ENCODE measurements at places on chromosomes 11 and 22.
A peak's percentile ranks its signal among the peaks of the same experiment; 100 is the strongest.

- no peak for DNase-seq
- H3K4me1 ChIP-seq: peaks cover 3% of the 10 kb centered on the region
- H3K36me3 ChIP-seq: no peaks in the 10 kb centered on the region
- H3K4me3 ChIP-seq: no peak overlapping the region
- no peaks in the 10 kb centered on the region for H3K27me3 ChIP-seq
- H3K27ac ChIP-seq: no peak overlapping the region
Observed at GRCh38 chr11:45446998-45447397, 160.9 kb upstream of the SYT13 start.

- no peak for DNase-seq
- no peak overlapping the region for H3K4me3 ChIP-seq
- H3K4me1 ChIP-seq: no peaks in the 10 kb centered on the region
- H3K27ac ChIP-seq: no peak overlapping the region
Observed at GRCh38 chr11:23079382-23079813, 219.1 kb upstream of the CCDC179 start.

DNA sequence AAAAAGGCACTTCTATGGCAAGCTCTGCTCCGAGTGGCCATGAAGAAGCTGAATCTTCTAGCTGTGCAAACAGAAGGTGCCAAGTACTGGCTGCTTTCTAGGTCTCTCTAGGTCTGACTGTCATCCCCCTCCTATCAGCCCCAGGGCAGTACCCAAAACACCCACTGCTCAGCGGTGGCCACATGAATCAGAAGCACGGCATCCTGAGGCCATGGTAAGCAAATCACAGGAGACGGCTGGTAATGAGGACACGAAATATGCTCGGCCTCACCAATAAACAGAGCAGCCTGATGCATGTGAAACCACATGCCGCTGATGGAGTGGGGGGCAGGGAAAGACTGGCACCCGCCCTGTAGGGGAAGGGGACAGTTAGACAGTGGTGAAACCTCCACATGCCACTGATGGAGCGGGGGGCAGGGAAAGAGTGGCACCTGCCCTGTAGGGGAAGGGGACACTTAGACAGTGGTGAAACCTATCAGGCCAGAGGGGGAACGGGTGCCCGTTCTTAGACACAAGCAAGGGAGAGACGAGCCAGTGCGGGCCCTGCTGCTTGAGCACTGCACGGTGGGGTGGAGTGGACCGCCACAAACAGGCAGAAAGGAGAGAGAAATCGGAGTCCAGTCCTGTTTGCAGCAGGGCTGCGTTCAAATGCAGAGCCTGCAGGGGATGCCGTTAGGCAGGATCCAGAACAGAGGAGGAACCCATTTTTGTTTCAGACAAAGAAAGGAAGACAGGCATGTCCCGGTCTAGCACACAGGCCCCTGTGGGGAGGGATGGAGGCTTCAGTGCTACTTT lies 29.9 kb upstream of the MOB2 start:
- no peak overlapping the region for H3K27ac ChIP-seq
- H3K4me1 ChIP-seq: peaks cover 60% of the 10 kb centered on the region
- no peaks in the 10 kb centered on the region for H3K27me3 ChIP-seq
- no peak overlapping the region for H3K4me3 ChIP-seq

DNA sequence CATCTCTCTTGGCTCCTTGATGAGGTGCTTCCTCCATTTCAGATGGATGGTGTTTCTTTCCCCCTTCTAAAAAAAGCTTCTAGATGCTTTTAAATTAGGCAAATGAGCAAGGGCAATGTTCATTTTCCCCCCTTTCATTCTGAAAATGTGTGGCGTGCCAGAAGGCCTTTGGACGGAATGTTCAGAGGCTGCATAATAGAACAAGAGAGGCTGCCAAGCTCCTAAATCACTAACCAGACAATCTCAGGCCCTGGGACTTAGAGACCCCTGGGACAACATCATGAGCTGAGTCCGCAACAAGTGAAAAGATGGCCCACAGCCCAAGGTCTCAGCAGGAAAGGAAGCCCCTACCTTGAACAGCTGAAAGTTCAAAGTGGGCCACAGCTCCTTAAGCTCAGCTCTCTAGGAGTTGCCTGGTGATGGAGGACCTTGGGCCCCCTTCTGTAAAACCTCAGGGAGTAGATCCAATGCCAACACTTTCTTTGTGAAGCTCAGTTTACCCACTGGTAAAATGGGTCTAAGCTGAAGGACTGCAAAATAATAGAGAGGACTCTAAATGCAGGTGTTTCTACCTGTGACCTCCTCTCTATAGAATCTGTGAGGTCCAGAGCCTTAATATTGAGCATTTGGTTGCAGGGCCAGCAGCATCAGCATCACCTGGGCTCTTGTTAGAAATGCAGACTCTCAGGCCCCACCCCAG lies 144.0 kb downstream of the FBXO7 start:
- no peaks in the 10 kb centered on the region for H3K27me3 ChIP-seq
- H3K4me1 ChIP-seq: peaks cover 52% of the 10 kb centered on the region
- no peak overlapping the region for H3K4me3 ChIP-seq
- peak overlapping the region; percentile 8 for H3K27ac ChIP-seq
- H3K36me3 ChIP-seq: no peaks in the 10 kb centered on the region
- DNase-seq: no peak

DNA sequence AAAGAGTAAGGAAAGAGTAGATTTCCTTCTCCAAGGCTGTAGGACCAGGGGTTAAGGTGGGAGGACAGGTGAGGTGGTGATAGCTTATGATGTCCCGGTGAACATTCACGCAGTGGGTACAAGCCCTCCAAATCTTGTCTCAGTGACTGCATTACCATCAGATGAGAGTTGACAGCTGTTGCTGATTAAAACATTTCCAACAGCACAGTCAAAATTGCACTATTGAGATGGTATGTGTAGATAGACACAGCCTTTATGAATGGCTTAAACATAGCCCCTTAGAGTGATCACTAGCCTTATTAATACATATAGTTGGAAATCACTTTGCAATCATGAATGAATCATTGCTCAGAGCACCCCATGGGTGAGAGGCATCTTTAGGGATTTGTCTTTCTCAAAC lies 7.3 kb downstream of the NELL1 start:
- H3K36me3 ChIP-seq: no peaks in the 10 kb centered on the region
- DNase-seq: no peak
- no peaks in the 10 kb centered on the region for H3K4me1 ChIP-seq
- peaks cover 5% of the 10 kb centered on the region for H3K27me3 ChIP-seq

DNA sequence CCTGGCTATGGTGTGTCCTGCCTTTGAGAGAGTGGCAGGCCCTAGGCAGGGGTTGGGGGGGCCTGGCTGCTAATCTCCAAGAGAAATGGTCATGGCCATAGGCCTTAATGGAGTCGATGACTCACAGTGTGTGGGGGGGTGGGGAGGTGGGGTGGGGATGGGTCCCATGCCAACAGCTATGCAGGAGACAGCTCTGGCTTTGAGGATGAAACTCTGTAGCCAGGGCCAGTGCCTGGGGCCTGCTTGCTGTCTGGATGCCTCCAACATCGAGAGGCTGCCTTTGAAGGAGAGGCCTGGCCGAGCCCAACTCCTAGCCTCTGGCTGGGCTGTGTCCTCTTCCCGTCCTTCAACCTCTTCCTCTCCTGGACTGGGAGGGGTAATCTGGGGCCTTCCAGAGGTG lies 23.9 kb upstream of the TSPAN18 start:
- no peaks in the 10 kb centered on the region for H3K27me3 ChIP-seq
- no peak overlapping the region for H3K27ac ChIP-seq
- H3K4me3 ChIP-seq: no peak overlapping the region
- H3K36me3 ChIP-seq: no peaks in the 10 kb centered on the region
- peaks cover 7% of the 10 kb centered on the region for H3K4me1 ChIP-seq

DNA sequence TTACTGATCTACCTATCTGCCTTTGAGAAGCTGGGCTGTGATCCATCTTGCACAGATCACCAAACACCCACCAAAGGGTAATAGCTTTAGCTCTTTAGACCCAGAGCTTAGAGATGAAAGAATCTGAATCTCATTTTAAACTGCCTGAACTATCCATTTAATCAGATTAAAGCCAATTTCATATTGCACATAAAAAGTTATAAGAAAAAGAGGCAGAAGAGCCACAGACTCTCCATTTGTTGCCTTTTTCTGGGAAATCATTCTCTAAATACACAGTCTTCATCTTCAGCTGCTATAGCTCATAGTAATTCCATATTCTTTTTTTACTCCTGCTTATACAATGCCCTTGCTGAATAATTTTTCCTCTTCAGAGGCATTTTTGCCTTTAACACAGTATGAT lies 271.2 kb downstream of the DLG2 start:
- no peaks in the 10 kb centered on the region for H3K27me3 ChIP-seq
- H3K27ac ChIP-seq: no peak overlapping the region
- H3K4me1 ChIP-seq: no peaks in the 10 kb centered on the region
- H3K36me3 ChIP-seq: no peaks in the 10 kb centered on the region

DNA sequence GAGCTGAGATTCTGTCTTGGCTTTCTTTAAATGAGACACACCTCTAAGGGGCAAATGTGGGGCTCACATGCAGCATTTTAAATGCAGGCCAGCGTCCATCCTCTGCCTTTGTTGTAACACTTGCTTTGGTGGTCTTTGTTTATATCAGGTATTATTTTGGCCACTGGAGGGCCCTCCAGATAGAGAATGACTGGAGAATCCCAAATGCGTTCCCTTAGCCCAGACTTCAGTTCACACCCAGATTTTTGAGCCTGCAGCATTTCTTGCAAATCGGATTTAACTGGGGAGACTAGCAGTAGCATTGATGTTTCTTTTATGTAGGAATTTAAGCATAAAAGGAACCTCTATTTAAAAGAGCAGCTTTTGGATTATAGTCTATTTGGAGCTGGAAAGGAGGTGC lies 200.2 kb upstream of the SORL1-AS1 start:
- H3K36me3 ChIP-seq: no peaks in the 10 kb centered on the region
- peak; percentile 94 for DNase-seq
- H3K27me3 ChIP-seq: no peaks in the 10 kb centered on the region

DNA sequence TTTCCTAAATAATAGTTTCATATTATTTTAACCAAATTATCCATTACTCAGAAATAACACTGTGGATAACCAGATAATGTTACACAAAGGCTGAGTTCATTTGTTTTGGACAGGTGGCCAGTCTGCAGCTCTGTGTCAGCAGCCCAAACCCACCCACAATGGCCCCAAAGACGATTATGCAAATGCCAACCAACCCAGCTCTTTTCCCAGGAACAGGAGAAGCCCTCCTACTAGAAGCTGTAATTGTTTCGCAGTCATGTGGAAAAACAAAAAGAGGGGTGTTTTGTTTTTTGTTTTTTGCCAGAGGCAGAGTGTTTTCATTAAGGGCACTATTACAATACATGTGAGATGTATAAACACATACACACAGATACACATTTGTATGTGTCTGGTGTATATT lies 102.1 kb downstream of the FCHSD2 start:
- no peak overlapping the region for H3K4me3 ChIP-seq
- DNase-seq: no peak
- H3K4me1 ChIP-seq: no peaks in the 10 kb centered on the region
- peaks cover 3% of the 10 kb centered on the region for H3K36me3 ChIP-seq
- no peaks in the 10 kb centered on the region for H3K27me3 ChIP-seq

GRCh38 chr11:19442554-19442910 lies 201.8 kb upstream of the E2F8 start:
- no peak overlapping the region for H3K4me3 ChIP-seq
- H3K27ac ChIP-seq: no peak overlapping the region
- H3K36me3 ChIP-seq: no peaks in the 10 kb centered on the region
- no peaks in the 10 kb centered on the region for H3K27me3 ChIP-seq
- no peak for DNase-seq
- H3K4me1 ChIP-seq: peaks cover 17% of the 10 kb centered on the region

DNA sequence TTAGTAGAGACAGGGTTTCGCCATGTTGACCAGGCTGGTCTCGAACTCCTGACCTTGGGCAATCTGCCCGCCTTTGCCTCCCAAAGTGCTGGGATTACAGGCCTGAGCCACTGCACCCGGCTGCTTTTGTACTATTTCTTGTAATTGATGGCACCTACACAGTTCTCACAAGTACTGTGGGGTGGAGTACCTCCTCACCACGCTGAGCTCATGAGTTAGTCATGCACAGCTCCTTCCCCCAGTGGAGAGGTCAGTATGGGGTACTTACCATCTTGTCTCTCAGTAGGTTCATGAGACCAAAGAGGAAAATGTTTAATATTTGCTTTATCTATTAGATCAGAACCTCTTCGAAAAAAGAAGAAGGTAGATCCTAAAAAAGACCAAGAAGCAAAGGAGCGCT lies 2.1 kb downstream of the MRPL40 start:
- H3K27me3 ChIP-seq: no peaks in the 10 kb centered on the region
- peaks cover 19% of the 10 kb centered on the region for H3K4me1 ChIP-seq
- H3K27ac ChIP-seq: no peak overlapping the region
- no peak overlapping the region for H3K4me3 ChIP-seq
- DNase-seq: no peak
- H3K36me3 ChIP-seq: peaks cover 16% of the 10 kb centered on the region

GRCh38 chr11:130241713-130242112 lies 73.0 kb downstream of the ZBTB44 start:
- DNase-seq: no peak
- H3K27me3 ChIP-seq: no peaks in the 10 kb centered on the region
- no peak overlapping the region for H3K4me3 ChIP-seq
- peaks cover 1% of the 10 kb centered on the region for H3K36me3 ChIP-seq
- H3K4me1 ChIP-seq: no peaks in the 10 kb centered on the region
- no peak overlapping the region for H3K27ac ChIP-seq

- H3K4me3 ChIP-seq: no peak overlapping the region
- no peaks in the 10 kb centered on the region for H3K27me3 ChIP-seq
- H3K4me1 ChIP-seq: peaks cover 3% of the 10 kb centered on the region
- DNase-seq: no peak
- no peak overlapping the region for H3K27ac ChIP-seq
Observed at GRCh38 chr11:66981976-66982578, 7.0 kb downstream of the C11orf86 start.

DNA sequence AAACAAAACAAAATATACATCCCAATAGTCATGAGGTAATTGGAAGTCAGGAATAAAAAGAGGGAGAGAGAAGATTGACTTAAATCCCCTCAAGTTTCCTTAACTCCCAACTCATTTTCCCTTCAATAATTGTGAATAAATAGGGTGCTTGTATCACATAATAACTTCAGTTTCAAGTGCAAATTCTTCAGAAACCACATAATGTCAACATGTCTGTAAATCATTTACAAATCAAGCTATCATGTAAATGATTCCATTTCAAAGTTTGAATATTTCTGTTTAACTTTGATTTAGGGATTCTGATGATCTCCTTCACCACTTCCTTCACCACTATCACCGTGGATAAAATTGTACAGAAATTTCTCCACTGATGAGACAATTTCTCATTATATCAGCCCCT lies 23.2 kb downstream of the CASP5 start:
- H3K4me3 ChIP-seq: no peak overlapping the region
- H3K27me3 ChIP-seq: no peaks in the 10 kb centered on the region
- no peak for DNase-seq
- H3K36me3 ChIP-seq: no peaks in the 10 kb centered on the region
- H3K4me1 ChIP-seq: no peaks in the 10 kb centered on the region

DNA sequence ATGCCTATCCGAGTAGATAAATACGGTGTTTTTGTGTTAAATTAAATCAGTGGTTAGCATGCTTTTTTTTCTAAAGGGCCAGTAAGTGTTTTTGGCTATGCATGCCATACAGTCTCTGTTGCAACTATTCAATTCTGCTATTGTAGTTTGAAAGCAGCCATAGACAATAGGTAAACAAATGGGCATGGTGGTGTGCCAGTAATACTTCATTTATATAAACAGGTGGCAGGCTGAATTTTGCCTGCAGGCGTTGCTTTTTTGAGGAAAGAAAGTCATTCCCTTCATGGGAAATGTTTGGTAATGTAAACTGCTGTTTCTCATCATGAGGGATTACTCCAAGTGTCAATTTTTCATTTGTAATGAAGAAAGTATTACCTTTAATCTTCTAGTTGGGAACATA lies 106.5 kb downstream of the TMEM135 start:
- no peak for DNase-seq
- no peak overlapping the region for H3K4me3 ChIP-seq
- no peaks in the 10 kb centered on the region for H3K27me3 ChIP-seq
- H3K36me3 ChIP-seq: no peaks in the 10 kb centered on the region
